ENCODE measurements at places on chromosomes 11 and 22.

- no peak for DNase-seq
- no peak overlapping the region for H3K27ac ChIP-seq
- peaks cover 5% of the 10 kb centered on the region for H3K27me3 ChIP-seq
- no peaks in the 10 kb centered on the region for H3K4me1 ChIP-seq
- no peaks in the 10 kb centered on the region for H3K36me3 ChIP-seq
Measured at GRCh38 chr11:129427376-129427775, 51.7 kb downstream of the BARX2 start.

GRCh38 chr22:39277142-39277607, 32.4 kb upstream of the PDGFB start:
- H3K4me3 ChIP-seq, result no peak overlapping the region
- peaks cover 43% of the 10 kb centered on the region for H3K27me3 ChIP-seq

DNA sequence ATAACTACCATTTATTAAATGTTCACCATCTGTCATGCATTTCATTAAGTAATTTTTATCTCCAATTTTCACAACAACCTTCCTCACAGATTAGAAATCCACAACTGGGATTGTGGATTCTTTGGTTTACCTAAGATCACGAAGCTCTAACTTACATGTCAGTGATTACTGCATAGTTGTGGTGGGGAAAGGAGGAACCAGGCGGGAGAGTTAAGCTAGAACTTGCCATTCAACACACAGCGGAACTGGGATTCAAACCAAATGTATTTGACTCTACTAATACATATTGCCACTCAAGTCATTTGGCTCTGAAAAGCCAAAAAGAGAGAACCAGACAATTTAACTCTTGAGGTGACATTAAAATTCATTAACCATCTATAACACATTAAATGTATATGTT, 10.4 kb upstream of the LAYN start:
- H3K4me1 ChIP-seq, result peaks cover 14% of the 10 kb centered on the region
- no peak for DNase-seq
- no peak overlapping the region for H3K4me3 ChIP-seq
- no peak overlapping the region for H3K27ac ChIP-seq
- peaks cover 34% of the 10 kb centered on the region for H3K27me3 ChIP-seq

DNA sequence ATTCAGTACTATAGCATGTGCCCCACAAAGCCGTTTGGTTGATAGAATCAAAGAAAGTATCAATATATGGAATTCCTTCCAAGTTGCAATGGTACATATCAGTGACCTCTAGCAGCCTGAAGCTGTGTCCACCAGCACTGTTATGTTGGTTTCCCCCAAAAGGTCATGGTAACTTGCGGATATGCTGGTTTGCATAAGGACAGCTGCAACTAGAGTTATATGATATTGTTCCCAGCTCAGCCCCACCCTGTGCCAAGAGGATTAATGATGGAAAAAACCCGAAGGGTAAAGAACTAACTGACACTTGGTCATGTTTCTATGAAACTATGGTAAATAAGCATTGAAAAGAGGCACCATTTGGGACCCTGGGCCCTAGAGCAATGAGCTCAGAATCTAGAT, 93.5 kb downstream of the PDHX start:
- no peak for DNase-seq
- H3K27ac ChIP-seq, result no peak overlapping the region
- H3K36me3 ChIP-seq, result no peaks in the 10 kb centered on the region
- H3K27me3 ChIP-seq, result no peaks in the 10 kb centered on the region
- H3K4me1 ChIP-seq, result peaks cover 37% of the 10 kb centered on the region
- no peak overlapping the region for H3K4me3 ChIP-seq

DNA sequence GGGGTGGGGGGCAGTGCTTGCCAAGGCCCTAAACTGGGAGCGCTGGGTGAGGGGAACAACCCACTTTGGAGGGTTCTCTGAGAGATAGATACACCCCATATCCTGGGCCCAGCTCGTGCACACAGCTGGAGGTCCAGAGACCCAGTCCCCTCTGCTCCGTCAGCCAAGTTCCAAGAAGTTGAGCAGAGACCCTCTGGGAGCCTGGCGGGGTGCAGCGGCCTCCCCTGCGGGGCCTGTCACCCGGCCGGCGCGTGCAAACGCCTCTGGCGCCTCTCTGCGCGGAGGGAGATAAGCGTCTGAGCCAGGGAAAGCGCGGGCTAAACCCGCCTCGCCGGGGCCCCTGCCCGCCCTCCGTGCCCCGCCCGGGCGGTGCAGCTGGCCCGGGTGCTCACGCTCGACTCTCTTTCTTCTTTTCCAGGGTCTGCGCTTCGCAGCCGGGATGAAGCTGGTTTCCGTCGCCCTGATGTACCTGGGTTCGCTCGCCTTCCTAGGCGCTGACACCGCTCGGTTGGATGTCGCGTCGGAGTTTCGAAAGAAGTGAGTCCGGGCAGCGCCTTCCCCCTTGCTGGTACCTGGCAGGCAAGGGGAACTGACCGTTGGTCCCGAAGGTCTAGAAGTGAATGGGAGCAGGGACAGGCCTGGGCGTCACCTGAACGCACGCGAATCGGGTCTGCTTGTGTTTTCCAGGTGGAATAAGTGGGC, 540 bp downstream of the ADM start:
- H3K4me1 ChIP-seq, result peaks cover 80% of the 10 kb centered on the region
- peaks cover 6% of the 10 kb centered on the region for H3K36me3 ChIP-seq
- H3K4me3 ChIP-seq, result peak overlapping the region; percentile 96
- H3K27me3 ChIP-seq, result peaks cover 20% of the 10 kb centered on the region
- DNase-seq, result no peak

GRCh38 chr22:50305923-50306566, 1.4 kb downstream of the PLXNB2 start:
- H3K36me3 ChIP-seq, result no peaks in the 10 kb centered on the region
- H3K4me3 ChIP-seq, result peak overlapping the region; percentile 64
- no peaks in the 10 kb centered on the region for H3K27me3 ChIP-seq
- no peak for DNase-seq
- peak overlapping the region; percentile 77 for H3K27ac ChIP-seq

GRCh38 chr11:109973486-109973885, 119.7 kb upstream of the ZC3H12C start:
- H3K36me3 ChIP-seq, result peaks cover 10% of the 10 kb centered on the region
- peaks cover 26% of the 10 kb centered on the region for H3K27me3 ChIP-seq
- no peak for DNase-seq
- peak overlapping the region; percentile 89 for H3K27ac ChIP-seq
- H3K4me1 ChIP-seq, result peaks cover 35% of the 10 kb centered on the region

- H3K4me1 ChIP-seq, result peaks cover 32% of the 10 kb centered on the region
- peak overlapping the region; percentile 89 for H3K4me3 ChIP-seq
- H3K36me3 ChIP-seq, result peaks cover 28% of the 10 kb centered on the region
- no peaks in the 10 kb centered on the region for H3K27me3 ChIP-seq
Measured at GRCh38 chr22:50581950-50582492, 628 bp downstream of the CHKB start.

- H3K27me3 ChIP-seq, result peaks cover 12% of the 10 kb centered on the region
- H3K4me1 ChIP-seq, result no peaks in the 10 kb centered on the region
- no peaks in the 10 kb centered on the region for H3K36me3 ChIP-seq
- H3K4me3 ChIP-seq, result no peak overlapping the region
Measured at GRCh38 chr22:43308060-43308830, 34.9 kb downstream of the SCUBE1 start.

DNA sequence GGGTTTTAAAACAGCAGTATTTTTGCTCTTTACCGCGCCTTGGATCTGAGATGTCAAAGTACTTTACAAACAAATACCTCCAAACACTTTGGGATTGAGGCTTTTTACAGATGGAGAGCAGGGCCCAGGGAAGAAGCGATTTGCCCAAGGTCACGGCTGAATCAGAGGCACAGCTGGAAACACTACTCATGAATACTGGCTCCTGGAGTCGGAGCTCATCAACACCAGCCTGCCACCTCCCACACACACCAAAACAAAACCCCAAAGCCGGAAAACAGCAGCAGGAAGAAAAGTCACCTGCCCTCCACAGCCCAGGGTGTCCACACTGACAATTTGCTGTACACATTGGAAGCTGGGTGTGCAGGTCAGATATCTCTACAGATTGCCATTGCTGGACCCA, 339.4 kb downstream of the CADM1 start:
- H3K4me3 ChIP-seq, result no peak overlapping the region
- H3K27ac ChIP-seq, result no peak overlapping the region
- H3K36me3 ChIP-seq, result no peaks in the 10 kb centered on the region
- H3K4me1 ChIP-seq, result no peaks in the 10 kb centered on the region
- DNase-seq, result no peak

GRCh38 chr22:44042249-44043218, 18.4 kb downstream of the PARVB start:
- peaks cover 49% of the 10 kb centered on the region for H3K36me3 ChIP-seq
- peaks cover 53% of the 10 kb centered on the region for H3K4me1 ChIP-seq

DNA sequence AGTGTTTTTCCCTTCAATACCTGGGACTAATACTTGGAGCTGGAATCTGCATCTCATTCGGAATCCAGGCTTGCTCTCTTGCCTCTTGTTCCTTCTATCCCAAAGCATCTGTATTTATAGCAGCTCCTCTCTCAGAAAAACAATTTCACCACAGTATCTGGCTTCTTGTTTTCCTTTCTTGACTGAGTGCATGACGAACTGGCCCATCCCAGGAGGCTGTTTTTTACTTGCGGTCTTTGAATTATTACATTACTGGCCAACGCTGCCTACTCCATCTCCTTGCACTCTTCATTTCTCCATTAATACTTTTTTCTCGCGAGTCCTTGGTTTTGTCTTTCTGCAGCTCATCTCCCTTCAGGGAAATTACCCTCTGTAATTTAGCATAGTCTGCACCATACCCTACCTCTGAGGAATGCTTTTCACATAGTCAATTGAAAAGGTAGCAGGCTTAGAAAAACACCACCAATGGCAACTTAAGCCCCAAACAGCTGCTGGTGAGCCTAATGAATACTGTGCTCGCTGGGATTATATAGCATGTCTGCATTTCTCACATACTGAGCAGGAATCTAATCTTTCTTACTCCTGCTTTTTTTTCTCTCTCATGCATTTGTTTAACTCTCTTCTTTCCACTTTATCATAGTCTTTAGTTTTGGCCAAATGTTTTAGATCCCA, 277.4 kb upstream of the SESN3 start:
- H3K4me3 ChIP-seq, result no peak overlapping the region
- H3K27me3 ChIP-seq, result peaks cover 14% of the 10 kb centered on the region
- H3K36me3 ChIP-seq, result no peaks in the 10 kb centered on the region
- H3K27ac ChIP-seq, result no peak overlapping the region
- no peak for DNase-seq

GRCh38 chr11:83175815-83176214, 17.7 kb upstream of the ANKRD42 start:
- H3K36me3 ChIP-seq, result peaks cover 30% of the 10 kb centered on the region
- no peak for DNase-seq
- no peak overlapping the region for H3K4me3 ChIP-seq
- peaks cover 53% of the 10 kb centered on the region for H3K4me1 ChIP-seq

DNA sequence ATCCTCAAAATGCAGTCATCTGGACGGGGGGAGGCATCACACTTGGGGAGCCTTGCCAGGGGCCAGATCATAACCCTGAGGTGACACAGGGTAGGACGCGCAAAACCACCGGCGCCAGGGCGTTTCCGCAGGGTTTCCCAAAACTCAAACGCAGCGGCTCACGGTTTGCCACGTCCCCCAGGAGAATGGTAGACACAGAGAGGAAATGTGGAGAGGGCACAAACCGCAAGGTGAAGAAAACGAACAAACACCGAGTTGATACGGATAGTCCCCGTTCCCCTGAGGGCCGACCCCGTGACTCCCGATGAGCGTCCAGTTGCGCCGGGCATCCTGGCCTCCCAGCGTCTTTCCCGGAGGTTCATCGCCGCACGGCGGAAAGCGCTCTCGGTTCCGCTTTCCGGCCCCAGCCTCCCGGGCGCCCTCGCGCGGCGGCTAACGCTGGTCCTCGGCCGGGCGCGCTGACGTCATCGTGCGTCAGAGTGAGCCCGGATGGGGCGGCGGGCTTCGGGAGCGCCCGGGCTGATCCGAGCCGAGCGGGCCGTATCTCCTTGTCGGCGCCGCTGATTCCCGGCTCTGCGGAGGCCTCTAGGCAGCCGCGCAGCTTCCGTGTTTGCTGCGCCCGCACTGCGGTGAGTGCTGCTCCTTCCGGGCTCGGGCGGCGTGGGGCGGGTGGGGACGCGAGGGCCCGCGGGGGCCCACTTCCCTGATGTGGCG, at the start of gene BIRC2:
Gene BIRC2, plus strand, starts transcription at position 467 of the 714 bp plus-strand sequence. CDS start 2,641 bp downstream, outside the sequence.
- H3K36me3 ChIP-seq, result peaks cover 33% of the 10 kb centered on the region
- H3K27me3 ChIP-seq, result no peaks in the 10 kb centered on the region
- H3K4me1 ChIP-seq, result peaks cover 38% of the 10 kb centered on the region
- DNase-seq, result peak; percentile 93
- peak within 1 kb of the TSS; percentile 95 for H3K4me3 ChIP-seq

DNA sequence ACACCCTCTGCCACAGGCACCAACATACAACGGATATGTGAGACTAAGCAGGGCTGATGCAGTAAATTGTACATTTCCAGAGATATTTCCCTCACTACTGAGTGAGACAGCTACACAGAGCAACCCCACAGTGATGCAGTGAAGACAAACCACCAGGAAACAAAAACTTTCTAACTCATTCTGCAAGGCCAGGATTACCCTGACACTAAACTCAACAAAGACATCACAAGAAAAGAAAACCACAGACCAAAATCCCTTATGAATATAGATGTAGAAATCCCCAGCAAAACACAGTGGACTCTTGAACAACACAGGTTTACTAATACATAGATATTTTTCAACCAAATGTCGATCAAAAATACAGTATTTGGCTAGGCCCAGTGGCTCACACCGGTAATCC, 1.5 kb upstream of the SLC7A4 start:
- H3K36me3 ChIP-seq, result no peaks in the 10 kb centered on the region
- H3K4me3 ChIP-seq, result no peak overlapping the region
- no peak for DNase-seq
- H3K27me3 ChIP-seq, result peaks cover 48% of the 10 kb centered on the region
